ENCODE measurements at places on chromosomes 2 and 18.

- no peak for DNase-seq
Observed at GRCh38 chr2:11554399-11554716, 20.5 kb downstream of the GREB1 start.

DNA sequence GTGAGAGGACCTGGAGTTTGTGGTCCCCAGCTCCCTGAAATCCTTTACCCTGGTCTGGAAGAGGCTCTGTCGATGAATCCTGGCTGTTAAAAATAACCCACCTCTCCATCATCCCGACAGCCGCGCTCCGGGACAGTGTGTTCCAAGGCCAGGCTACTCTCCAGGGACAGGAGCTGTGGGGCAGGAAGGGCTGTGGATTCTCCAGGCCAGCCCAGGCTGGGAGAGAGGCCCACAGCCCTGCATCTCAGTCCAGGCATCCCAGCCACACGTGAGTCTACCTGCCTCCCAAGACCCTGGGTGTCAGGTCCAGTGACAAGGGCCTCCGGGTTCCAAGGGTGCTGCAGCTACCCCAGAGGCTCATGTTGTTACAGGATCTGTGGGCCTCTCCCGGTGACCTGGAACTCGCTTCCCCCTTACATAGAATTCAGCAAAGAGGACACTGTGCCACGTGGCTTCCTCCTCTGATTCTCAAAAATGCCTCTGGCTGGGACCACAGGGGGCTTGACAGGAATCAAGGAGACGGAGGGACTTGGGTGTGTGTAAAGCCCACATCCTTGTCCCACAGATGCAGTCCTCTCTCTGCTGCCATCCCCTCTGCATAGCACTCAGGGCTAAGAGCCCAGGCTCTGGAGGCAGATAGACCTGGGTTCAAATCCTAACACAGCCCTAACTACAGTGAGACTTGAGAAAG lies 17.3 kb downstream of the ADRA2B start:
- no peak for DNase-seq

- DNase-seq = no peak
Observed at GRCh38 chr2:189544318-189545042, 36.1 kb downstream of the SLC40A1 start.

DNA sequence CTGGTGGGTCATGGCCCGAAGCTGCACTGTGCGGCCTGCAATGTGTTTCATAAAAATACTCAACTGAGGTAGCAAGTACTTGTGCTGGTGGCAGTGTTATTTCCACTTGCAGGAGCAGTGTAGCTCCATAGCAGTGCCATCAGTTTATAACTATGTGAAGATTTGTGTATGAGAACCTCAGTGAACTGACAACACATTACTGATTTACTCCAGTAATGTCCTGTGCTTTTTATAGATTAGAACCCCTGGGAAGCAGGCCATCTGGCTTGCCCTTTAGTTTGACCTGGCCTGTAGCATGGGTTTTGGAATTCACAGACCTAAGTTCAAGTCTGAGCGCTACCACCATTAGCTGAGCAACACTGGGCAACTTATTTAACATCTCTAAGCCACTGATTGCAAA lies 99.7 kb upstream of the AQP4 start:
- no peak for DNase-seq

DNA sequence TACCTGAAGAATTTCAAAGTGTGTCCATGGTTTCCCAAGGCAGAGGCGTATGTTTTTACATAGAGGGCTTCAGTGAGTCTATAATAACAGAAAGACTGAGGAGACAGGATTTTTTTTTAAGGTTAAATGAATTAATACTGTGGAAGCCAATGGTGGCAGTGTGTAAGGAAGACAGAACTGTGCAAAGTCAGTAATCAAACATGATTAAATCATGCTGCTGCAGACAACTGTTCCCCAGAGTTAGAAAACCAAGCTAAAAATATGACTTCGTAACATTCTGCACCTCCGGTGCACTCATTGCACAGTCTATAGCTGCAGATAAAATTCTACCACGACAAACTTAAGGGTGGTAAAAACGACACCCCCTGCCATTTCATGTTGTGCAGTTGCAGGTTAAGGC lies 309.6 kb upstream of the TRIB2 start:
- DNase-seq = no peak

- DNase-seq = no peak
Observed at GRCh38 chr18:35348001-35348400, 3.8 kb upstream of the ZNF24 start.

GRCh38 chr2:175399326-175399725 lies 217.8 kb upstream of the ATP5MC3 start:
- no peak for DNase-seq

GRCh38 chr2:132760405-132760804 lies 90.4 kb upstream of the LYPD1 start:
- no peak for DNase-seq

- DNase-seq = no peak
Observed at GRCh38 chr18:79566771-79567431, 112.7 kb upstream of the CTDP1 start.

DNA sequence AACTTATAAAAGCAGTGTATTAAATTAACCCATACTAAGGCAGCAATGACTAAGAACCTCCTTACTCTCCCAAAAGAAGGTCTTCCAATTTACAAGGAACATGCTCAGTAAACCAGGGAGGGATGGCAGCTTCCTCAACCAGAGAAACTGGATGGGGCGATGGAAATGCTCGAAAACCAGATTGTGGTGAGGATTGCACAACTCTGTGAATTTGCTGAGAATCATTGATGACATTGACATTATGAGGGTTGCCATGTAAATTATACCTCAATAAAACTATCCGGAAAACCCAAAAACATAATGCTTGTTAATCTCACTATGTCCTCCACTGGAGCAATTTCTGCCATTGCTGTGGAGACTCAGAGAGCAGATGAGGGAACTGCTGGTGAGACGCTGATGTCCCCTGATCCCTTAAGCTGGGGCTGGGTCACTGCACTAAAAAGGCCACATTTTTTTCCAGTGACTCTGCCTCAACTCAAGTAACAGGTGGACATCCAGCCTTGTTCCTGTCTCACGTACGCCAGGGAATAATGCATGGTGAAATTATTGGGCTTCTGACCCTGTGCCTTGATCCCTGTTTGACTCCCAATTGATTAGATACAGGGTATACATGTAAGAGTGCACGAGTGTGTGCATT lies 288.3 kb downstream of the CYP26B1 start:
- DNase-seq = no peak

DNA sequence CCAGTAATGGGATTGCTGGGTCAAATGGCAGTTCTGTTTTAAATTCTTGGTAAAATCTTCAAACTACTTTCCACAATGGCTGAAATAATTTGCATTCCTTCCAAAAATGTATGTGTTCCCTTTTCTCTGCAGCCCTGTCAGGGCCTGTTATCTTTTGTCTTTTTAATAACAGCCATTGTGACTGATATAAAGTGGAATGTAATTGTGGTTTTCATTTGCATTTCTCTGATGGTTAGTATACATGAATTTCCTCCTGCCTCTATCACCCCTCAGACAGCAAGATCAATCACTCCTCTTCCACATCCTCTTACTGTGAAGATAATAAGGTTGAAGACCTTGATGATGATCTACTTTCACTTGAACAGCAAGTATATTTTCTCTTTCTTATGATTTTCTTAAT lies 304.8 kb upstream of the FSIP2 start:
- no peak for DNase-seq

DNA sequence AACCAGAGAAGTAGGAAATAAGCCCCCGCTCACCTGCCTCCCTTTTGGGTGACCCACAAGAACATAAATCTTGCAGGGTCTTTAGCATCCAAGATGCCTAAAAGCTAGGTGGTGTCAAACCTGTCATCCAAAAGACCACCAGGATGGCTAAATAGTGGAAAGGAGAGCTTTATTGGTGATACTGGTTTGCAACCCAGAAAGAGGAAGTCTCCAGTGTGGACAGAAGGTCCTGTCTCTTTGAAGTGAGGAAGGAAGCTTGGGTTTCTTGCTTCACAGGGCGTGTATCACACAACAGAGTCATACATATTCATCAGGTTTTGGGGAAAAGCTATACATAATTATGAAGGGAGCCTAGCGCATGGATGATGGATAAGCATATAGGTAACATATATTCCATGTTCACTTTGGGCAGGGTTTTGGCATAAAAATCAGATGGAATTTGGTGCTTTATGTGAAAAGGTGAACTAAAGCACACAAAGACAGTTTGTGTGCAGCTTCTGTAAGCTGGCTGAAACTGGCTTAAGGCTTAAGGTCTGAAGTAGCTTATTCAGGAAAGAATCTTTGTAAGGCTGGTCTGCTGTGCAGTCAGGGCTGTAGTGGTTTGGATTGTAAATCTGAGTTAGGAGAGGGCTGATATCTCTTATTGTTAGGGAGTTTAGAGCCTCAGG lies 102.2 kb upstream of the MSH2 start:
- DNase-seq = no peak

DNA sequence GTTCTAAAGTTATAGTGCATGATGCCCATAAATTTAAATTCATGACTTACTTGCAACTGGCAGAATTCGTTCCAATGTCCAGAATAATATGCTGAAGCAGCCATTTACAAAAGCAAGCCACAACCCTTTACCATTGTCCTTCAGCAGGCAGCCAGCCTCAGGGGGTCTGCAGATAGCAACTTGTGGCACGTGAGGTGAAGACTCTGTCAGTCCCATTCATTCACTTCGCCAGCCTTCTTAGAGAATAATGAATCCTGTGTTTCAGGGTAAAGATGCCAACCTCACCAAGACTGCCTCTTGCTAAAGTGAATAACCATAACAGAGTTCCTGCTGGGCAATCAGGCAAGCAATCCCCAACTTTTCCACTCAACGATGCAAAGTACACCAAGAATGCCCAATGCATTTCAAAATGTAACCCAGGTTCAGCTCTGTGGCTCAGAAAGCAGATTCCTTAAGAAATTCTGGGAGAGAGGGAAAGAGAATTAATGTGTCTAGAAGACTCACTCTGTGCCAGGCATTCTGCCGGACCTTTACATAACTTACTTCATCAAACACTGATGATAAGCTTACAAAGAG lies 315.4 kb downstream of the NCKAP5 start:
- DNase-seq = no peak

- no peak for DNase-seq
Observed at GRCh38 chr2:120914839-120915521, 179.3 kb downstream of the GLI2 start.

DNA sequence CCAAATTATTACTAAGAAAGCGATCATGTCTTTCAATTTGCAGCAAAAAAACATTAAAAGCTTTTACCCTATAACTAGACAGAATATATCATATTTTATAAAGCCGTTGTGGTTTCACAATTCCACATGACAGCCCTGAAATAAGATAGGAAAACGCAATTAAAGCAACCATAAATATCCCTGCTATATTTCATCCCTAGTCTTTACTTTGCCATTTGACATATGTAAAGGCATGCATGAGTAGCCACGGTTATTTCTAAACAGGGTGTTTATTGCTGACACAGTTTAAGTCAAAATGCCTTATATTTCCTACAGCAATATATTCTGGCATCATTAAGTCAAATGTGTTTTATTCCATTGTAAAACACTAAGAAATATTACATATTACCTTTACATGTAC lies 239.9 kb downstream of the DSEL start:
- no peak for DNase-seq

GRCh38 chr2:163348857-163349380 lies 386.9 kb downstream of the FIGN start:
- no peak for DNase-seq

DNA sequence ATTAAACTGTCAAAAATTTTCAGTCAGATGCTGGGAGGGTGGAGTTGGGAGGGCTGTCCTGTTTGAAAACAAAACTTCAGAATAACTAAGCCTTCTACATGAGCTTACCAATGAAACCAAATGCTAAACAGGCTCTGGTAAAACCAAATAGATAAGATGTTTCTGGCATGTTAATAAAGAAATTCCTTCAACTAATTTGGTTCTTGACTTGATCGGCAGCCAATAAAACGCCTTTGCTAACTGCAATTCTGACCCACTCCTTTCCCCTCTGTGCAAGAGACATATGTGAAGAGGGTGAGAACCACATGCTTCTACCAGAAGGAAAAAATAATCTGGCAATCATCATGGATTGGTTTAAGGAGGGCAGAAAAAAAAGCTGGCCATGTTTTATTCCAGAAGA lies 20.9 kb downstream of the MAP4K3 start:
- DNase-seq = no peak

DNA sequence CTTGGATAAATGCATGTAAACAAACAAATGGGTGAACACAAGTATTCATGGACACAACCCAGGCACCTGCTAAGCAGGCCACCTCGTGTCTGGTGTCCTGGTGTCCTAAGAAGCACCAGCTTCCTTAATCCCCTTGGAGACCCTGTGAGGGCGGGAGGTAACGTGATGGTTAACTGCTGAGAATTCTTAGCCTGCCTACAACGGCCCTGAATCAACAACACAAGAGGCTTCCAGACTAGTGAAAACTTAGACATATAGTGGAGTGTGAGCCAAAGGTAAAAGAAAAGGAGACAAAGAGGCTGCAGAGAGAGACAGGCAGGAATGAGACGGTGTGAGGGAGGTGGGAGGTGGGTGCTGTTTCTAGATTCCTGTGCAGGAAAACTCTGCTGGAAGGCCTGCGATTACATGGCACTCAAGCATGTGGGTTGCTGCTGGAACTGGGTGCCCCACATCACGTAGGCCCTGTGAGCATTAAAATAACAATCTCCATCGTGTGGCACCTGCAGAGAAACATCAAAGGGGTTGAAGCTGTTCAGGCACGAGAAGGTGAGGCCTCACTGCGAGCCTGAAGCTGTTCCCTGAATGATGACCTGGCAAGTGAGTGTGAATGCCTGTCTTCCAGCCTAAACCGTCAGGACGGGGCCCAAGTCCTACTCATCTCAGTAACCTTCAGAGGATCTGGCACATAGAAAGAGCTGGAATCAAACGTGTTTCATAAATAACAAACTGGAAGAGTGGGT lies 64.2 kb downstream of the RPL37A start:
- no peak for DNase-seq

- peak; percentile 95 for DNase-seq
Observed at GRCh38 chr2:9555297-9556120, at the start of gene ADAM17. ADAM17 (minus strand) TSS chr2:9555830; CDS start chr2:9555605, 225 bp downstream.

DNA sequence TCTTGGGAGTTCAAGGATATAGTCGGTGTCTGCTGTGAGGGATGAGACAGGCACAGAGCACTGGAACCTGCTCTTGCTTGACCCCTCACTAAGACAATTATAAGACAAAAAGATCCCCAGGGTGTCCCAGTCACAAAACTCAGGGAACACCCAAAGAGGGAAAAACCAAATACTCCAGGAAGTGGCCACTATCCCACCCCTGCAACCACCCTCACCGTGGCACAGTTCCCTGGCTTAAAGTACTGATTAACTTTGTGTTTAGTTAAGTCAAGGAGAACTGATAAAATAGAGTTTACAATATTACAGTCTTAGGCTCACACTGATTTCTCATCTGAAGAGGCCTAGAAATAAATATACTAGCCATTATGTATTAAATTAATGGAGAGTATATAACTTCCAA lies 13.5 kb downstream of the IL36B start:
- DNase-seq = no peak

- DNase-seq = no peak
Observed at GRCh38 chr2:239737144-239737463, 288.0 kb downstream of the NDUFA10 start.

GRCh38 chr18:58201733-58202730 lies 158.0 kb downstream of the NEDD4L start:
- no peak for DNase-seq

DNA sequence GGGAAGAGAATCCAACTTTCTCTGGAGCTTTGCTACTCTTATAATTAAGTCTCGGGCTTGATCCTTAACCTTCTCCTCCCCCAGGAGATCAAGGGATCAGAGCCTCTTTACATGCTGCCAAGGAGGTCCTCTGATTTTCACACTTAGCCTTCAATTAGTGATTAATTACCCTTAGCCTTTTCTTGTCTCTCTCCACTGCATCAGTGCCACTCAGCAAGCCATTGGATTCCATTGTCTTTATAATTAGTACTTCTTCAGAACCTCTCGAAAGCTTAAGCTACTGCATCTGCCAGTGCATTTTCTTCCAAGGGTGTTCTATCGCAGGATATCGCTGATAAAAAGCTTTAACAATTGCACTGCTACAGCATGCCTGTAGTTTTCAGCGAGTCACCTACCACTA lies 477.0 kb upstream of the MEIS1 start:
- no peak for DNase-seq

All from T-helper 2 cell treated with Interferon-gamma antibody and Interleukin-4, amounts not matched to agents 5 μg/mL and 100 μg/mL, for 36 hours (primary cell).